ENCODE measurements at places on chromosomes 4 and X.

DNA sequence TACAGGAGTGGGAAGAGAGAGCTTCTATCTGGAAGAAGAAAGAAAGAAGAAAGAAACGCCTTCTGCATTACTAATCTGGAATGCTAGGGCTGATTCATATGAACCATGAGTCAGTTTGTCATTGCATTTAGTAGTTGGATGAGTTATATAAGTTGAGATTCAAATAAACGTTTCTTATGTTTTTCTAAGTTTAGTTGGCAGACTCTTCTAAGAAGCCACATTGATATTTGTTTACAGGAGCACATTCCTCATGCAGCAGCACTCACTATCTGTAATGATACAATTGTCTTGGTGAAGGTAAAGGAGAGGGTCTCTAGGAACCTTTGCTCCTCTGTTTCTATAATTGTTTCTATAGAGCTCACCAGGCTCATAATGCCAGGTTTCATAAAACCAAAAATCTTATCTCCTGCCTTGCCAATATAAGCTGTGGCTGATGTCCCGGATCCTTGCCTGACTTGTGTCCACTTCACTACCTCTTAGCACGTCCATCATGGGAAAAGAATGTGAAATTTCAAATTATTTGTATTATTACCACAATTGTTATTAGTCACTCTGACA is 39.5 kb downstream of the HOPX start:
- DNase-seq = no peak

DNA sequence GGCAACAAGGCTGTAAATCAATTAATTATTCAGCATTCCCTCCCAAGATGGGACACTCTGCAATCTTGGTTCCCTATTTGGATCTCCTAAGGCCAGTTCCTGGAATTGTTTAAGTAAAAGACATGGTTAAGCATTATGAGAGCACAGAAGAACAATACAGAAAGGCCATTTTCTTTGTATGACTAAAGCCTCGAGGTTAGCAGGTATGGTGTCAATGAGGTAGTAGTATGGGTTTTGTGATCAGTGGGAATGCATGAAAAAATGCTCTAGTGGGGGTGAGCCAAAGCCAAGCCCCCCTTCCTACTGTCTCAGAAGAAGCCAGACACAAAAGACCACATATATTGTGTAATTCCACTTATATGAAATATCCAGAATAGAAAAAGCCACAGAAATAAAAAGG is 61.7 kb upstream of the S100G start:
- DNase-seq = no peak

DNA sequence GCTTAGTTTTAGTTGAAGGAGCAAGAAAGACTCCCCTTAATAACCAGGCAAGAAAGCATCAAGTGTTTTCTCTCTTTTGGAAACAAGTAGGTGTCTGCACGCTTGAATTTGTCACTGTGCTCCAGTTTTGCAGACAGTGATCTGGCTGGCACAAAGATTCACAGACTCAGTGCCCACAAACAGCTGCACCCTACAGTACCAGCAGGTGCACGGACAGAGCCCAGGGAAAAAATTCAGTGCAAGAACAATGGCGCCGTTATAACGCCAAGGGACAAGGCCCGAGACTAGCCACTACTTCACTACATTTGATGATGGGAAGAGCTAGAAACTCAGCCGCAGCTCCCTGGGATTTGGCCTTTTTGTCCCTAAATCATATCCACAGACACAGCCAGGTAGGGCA is 56.0 kb downstream of the ZNF827 start:
- no peak for DNase-seq

DNA sequence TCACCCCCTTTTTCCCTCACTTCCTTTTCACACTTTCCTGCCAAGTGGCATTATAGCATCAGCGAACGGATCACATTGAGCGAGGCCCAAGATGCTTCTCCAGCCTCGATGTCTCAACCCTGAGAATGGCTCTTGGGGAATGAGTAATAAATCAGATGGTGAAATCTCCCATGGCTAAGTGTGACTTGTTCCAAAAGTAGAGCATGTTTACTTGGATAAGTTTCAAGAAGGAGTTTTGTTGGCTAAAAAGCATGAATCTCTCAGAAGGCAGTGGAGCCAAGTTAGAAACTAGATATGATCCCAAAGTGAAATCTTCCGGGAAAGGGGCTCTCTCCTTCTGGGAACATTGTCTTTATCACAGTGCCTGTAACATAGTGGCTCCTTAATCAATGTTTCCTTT is 316.3 kb downstream of the CAMK2D start:
- DNase-seq = no peak

GRCh38 chrX:13498238-13498637 is 71.2 kb upstream of the EGFL6 start:
- DNase-seq = no peak

GRCh38 chrX:120604361-120604782 is 471 bp downstream of the MCTS1 start:
- DNase-seq = no peak

DNA sequence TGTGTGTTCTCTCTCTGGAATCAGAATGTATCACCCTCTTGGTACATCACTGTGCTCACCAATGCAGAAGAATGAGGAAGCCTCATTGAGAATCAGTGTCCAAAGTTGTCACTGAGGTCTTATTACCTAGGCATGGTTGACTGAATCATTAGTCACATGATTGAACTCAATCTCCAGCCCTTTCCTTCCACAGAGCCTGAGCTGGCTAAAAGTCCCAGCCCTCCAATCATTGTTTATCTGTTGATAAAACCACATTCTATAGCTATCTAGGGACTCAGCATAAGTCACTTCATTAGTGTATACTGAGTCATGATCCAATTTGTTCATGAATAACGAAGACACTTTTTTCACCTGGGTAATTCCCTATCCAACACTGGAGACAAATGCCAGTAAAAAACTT is 396.8 kb downstream of the TRAM1L1 start:
- no peak for DNase-seq

- DNase-seq = no peak
Measured at GRCh38 chrX:139126493-139126892, 404.0 kb upstream of the F9 start.

DNA sequence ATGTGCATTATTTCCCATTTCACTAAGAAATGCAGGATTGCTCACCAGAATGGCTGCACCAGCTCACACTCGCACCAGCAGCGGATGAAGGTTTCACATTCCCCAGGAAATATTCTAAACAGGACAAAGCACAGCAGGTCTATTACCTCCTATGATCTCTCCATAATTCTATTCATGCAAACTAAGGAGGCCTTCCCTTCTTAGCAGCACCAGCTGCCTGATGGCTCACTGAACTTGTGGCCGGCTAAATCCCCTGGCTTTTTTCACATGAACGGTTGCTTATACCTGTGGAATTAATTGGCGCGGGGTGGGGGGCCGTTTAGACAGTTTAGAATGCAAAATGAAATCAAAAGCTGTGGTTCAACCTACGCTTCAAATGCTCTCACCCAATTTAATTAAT is 73.5 kb upstream of the SRD5A3 start:
- no peak for DNase-seq

DNA sequence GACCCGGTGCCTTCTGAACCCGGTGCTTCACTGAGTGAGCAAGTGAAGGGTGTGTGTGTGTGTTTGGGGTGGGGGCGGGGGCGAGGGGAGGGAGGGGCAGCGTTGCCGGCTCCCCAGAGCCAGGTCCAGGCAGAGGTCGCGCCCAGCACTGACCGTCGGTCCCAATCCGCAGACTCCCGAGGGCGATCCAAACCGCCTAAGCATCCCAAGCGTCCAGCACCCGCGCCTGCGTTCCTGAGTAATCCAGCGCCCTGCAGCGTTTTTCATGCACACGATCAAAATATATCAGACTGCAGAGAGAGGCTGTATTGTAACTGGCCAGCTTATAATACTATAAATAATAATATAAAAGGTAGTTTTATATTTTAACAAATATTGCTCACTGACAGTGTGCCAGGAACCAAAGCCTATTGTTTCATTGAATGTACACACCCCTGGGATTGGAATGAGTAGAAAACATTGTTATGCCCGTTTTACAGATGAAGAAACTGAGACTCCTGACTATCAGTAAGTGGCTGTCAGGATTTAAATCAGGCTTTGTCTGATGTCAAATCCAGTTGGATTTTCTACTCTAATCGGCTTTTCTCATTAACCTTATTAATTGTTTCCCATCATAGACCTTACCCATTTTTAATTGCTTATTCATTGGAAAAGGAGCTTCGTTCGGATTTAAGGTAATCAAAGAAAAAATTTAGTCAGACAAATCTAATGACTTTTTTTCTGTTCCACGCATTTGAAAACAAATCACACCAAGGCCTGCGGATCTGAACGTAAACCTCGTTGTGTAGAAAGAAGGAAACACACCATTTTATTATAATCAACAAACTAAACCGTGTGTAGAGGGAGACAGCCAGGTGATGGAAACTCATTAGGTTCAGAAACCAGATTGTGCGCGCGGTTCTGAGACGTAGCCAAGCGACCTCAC is 4.0 kb upstream of the NKX3-2 start:
- DNase-seq = no peak

GRCh38 chr4:70449220-70449619 is 22.8 kb upstream of the MUC7 start:
- DNase-seq = no peak

DNA sequence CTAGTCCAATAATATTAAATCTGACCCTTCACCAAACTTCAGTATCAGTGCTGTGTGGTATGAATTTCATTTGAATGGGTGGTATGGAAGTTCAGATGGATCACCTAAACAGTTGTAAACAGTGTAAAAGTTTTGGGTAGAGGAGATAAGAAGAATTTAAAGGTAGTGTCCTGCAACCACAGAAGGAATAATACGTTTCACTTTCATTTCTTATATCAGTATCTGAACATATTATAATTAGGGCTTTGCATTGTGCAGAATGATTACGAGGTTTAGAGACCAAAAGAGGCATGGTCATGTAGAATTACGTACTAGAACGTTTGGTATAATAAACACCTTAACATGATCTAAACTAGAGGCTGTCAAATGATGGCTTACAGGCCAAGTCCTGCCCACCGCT is 116.1 kb downstream of the PDLIM5 start:
- DNase-seq = no peak
